Activated CD4-positive, alpha-beta T cell treated with anti-CD3 and anti-CD28 coated beads for 36 hours (primary cell): ENCODE measurements at places on chromosomes 7 and 10. TPM values are rescaled to one million over a fixed set of nuclear protein-coding genes. Genes with fewer than 3 reads are reported as not detected.

GRCh38 chr7:3862774-3863173 lies 561.7 kb downstream of the SDK1 start:
- no peak for DNase-seq

DNA sequence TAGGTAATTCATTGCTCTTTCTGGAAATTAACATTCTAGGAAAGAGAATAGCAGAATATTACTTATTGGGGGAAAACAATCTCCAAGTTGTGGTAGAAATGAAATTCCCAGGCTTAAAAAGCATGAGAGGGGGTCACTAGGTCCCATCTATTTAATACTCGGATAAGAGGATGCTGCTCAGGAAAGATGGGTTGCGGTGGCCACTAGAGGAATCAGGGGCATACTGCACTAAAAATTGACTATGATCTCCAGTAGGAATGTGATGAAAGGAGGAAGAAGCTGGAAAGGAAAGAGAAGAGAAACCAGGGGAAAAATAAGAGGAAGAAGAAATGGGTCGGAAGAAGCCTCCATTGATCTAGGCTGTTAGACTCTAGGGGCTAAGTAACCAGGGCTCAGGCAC lies 192.8 kb downstream of the GPAM start:
- DNase-seq: no peak

Gene ACBD7
- 2.4 TPM for total RNA-seq

- no peak for DNase-seq
These were observed 41.4 kb downstream of the LOXL4 start for GRCh38 chr10:98226508-98227144.

Gene XPNPEP1
- total RNA-seq: 91.2 TPM

Gene POM121
- 62.2 TPM for total RNA-seq

GRCh38 chr7:78218876-78219275 lies 420.3 kb downstream of the PHTF2 start:
- DNase-seq: no peak

- peak; percentile 41 for DNase-seq
These were observed 495 bp downstream of the EIF3B start for GRCh38 chr7:2354939-2355704.

Gene NOS3
- total RNA-seq: 9.3 TPM

GRCh38 chr7:98283127-98283886 lies 1.8 kb downstream of the BRI3 start:
- no peak for DNase-seq

GRCh38 chr10:71598621-71599055 lies 120.9 kb downstream of the C10orf105 start:
- DNase-seq: no peak
